ENCODE measurements at places on chromosomes 5 and 9. TPM values are rescaled to one million over a fixed set of nuclear protein-coding genes. Genes with fewer than 3 reads are reported as not detected.

- DNase-seq: no peak
Observed at GRCh38 chr9:13002740-13003139, 227.9 kb downstream of the LURAP1L start.

DNA sequence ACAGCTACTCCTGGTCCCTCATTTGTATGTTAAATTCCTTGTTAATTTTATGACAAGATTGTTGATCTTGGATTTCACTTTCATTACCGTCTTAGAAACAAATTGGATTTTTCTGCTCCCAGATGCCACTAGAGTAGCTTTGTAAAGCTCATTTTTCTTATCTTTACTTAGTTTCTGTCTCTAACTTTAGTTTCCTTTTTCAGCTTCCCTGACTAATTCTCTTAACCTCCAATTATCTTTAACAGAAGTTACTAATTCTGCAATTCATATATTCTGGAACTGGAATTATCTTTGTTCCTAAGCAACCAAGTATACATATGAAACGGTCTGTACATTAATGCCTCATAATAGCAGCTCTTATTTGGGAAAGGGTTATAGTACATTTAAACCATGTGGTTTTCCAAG is 16.7 kb downstream of the ITGA1 start:
- no peak for DNase-seq

- DNase-seq: no peak
Observed at GRCh38 chr9:115018547-115019435, 88.4 kb upstream of the TNFSF8 start.

Gene SLC36A2
- total RNA-seq: not detected

Gene SOHLH1
- total RNA-seq: not detected

Gene SPATA31A3
- 0.20 TPM for total RNA-seq

Gene ORM2
- total RNA-seq: not detected

Gene ENG
- 2.6 TPM for total RNA-seq

- DNase-seq: no peak
Observed at GRCh38 chr5:34803974-34804732, 34.8 kb upstream of the TTC23L start.

DNA sequence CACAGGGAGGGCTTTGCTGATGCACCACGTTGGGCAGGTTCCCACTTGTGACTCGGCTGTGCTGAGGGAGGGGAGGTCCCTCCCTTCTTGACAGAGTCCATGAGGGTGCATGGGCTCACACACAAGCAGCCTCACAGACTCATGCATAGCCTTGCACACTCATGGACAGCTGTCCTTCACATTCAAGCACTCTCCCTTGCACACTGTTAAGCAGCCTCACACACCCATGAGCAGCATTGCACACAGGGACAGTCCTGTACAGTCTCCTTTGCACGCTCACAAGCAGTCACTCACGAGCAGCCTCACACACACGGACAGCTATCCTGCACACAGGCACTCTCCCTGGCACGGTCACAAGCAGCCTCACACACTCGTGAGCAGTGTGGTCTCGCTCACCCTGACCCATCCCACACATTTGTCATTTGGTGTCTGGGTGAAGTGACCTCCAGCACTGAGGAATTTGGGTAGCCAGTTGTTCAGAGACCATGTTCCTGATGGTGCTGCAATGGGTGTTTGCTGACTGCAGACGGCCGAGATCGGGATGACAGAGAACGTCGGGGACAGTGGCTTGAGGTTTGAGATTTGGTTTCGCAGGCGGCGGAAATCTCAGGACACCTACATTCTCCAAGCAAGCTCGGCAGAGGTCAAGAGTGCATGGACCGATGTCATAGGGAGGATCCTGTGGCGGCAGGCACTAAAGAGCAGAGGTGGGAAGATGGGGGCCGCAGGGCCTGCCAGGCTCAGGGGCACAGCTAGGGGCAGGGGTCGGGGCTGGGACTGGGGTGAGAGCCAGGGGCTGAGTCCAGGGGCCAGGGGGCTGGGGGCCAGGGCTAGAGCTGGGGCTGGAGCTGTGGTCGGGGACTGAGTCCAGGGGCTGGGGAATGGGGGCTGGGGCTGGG is 17.7 kb upstream of the LRRC14B start:
- no peak for DNase-seq

GRCh38 chr5:169648725-169649310 is 11.7 kb downstream of the DOCK2 start:
- no peak for DNase-seq

Gene F12
- total RNA-seq: 3.1 TPM

GRCh38 chr5:113188436-113188835 is 211.8 kb downstream of the DCP2 start:
- DNase-seq: no peak

Gene SPOUT1
- total RNA-seq: 40.1 TPM

GRCh38 chr9:90287567-90288274 is 354.9 kb downstream of the DIRAS2 start:
- DNase-seq: peak; percentile 82

DNA sequence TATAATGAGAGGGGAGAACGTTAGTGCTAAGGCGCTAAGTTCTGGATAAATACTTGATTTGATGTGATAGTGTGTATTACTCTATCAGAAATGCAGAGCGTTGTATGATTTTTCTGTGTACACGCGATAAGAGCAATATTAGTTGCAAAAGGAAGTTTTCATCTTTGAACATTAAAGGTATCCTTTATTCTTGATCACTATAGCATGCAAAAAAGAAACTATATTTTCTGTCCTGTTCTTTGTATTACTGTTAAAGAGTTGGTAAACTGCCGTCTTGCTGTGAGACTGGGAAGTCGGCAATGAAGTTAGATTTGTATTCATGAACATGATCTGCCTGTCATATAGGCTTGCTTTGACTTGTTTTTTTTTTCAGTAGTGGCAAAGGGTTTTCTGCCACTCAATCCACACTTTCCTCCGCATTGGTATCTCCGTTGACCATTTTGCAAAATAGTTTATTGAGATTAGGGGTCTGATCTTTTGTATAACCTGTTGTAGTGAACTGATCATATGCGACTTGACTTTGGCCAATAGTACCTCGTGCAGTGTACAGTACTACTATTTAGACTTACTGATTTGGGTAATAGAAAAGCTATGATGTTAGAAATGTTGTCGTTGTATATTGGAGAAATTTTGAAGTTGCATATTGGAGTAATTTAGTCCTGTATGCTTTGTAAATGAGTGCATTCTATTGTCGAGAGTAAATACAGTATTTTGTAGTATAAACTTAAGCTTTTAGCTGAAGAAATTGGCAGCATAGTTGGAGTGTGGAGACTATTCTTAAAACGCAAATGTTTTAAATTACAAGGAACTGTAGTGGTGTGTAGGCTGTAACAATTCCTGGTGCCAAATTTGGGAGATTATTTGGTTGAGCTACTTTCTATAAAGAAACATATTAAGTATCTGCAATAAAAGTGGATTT is 1.7 kb downstream of the DENND4C start:
- DNase-seq: peak; percentile 54

GRCh38 chr5:1058083-1058945 is 49.7 kb downstream of the NKD2 start:
- no peak for DNase-seq

Gene GPR151
- total RNA-seq: not detected

DNA sequence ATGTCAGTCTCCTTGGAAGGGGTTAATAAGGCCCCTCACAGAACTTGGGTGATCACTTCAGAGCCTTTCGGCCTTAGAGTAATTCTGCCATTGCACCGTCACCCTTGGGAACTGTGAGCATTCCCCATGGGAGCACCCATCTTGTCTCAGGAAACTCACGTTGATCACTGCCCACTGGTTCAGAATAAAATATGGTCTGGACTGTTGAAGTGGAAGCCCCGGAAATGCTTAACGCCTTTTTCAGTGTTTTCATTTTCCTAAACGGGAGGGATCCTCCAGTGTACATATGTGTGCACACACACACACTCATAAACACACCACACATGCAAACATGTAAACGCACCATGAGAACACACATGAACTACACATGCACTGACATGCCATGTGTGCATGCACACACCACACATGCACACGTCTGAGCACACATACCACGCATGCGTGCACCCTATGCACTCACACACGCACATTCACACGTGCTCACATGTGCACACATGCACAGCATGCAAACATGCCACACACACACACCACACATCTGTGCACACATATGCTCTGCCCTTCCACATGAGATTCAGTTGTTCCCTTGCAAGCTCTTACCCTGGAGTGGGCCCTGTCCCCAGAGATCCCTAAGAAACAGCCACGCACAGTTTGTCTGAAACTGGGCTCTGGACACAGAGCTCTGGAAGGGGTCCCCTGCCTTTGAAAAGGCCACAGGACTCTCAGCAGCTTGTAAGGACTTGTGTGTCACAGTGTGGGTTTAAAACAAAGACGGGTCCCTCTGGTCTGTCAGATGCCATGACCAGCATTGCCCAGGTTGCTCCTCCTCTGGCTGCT is 17.0 kb downstream of the MRPL36 start:
- DNase-seq: no peak

DNA sequence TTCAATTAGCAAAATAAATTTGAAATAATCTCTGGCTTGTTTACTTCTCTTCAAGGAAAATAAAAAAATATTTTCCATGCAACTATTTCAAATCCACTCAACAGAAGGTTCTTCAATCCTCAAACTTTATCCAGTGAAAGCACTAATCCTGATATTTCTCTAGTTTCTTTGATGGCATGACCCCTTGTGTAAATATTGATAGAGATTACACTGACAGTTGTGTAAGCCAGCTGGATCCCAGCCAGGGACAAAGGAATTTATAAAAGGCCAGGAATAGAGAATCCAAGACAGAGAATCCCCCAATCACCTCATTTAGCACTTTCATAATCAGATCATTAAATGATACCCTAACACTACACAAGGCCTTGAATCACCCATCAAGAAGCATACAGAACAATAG is 135.2 kb downstream of the GNA14 start:
- DNase-seq: no peak

- no peak for DNase-seq
Observed at GRCh38 chr5:52895075-52895474, 94.1 kb upstream of the ITGA2 start.

- DNase-seq: no peak
Observed at GRCh38 chr9:78004478-78005229, 27.0 kb downstream of the GNAQ start.

Gene GBGT1
- total RNA-seq: not detected

DNA sequence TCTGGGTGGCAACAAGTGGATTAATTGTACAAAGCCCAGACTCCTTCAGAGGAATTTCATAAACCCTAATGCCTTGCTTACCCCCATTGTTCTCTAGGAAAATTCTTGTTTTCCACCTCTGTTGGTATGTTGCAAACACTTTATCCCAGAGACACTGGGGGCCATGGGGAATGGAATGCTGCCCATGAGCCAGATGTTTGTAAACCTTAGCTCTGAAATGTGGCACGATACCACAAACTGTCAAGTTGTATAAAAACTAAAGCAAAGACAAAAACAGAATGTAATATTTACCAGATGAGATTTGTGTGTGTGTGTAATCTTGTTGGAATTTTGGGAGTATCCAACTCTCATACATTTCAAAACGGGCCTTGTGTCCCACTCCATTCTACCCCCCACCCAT is 465.0 kb downstream of the EBF1 start:
- DNase-seq: no peak

Gene SMIM27
- 7.7 TPM for total RNA-seq

- DNase-seq: peak; percentile 79
Observed at GRCh38 chr5:151523335-151523734, 67.8 kb downstream of the FAT2 start.

- DNase-seq: no peak
Observed at GRCh38 chr9:137798142-137798541, 79.4 kb upstream of the CACNA1B start.

Gene MYMK
- not detected for total RNA-seq

Gene ECSCR
- total RNA-seq: 6.3 TPM

GRCh38 chr9:74666625-74667316 is 169.6 kb downstream of the RORB start:
- DNase-seq: no peak

Gene HK3
- total RNA-seq: not detected

Gene KIF20A
- total RNA-seq: 51.0 TPM

DNA sequence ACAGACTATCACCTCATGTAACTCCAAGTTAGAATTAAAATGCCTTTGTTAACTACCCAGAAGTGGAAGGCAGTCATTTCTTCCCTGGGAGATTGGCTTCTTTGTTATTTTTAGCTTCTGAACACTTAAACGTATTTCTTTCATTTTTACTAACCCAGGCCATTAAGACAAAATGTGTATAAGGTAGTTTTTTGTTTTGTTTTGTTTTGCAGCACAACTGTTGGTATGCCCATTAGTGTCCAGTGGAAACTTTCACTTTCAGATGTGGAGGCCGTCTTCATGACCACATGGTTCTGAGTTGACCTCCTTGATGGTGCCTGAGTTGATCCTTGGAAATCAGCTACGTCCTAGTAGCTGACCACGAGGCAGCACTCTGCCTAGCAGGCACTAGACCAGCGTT is 264.6 kb upstream of the ZNF608 start:
- DNase-seq: no peak

DNA sequence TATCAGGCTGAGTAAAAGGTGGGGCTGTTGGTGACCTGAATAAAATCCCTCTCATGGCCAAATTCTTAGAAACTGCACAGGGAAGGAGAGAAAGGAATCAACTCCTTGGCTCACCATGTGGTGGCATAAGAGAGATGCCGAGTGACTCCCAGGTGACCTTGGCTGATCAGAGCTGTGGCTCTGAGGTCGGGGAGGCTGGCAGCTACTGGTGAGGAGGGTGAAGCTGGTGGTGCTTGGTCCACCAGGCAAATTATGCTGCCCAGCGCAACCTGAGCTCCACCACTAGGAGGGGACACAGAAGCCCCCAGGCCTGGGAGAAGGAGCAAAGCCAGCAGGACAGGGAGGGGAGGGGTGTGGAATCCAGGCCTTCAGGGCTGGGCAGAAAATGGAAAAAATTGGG is 111.2 kb upstream of the IL12B start:
- peak; percentile 5 for DNase-seq

GRCh38 chr5:67200809-67201562 is 4.4 kb upstream of the CD180 start:
- no peak for DNase-seq

Gene PPP1R26
- 13.7 TPM for total RNA-seq

DNA sequence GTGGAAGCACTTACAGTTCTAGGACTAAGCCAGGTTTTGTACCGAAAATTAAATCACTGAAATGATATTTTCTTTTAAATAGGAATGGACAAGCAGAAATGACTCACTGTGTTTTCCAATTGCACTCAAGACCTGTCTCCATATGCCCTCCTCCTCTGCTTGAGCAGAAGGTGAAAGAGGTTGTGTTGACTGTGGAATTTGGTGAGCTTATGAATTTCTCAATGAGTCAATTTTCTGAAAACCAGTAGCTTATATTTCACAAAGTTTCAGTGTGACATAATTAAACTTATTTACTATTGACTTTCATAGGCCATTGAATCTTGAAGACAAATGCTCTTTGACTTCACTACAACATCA is 249.9 kb downstream of the NPR3 start:
- DNase-seq: no peak

DNA sequence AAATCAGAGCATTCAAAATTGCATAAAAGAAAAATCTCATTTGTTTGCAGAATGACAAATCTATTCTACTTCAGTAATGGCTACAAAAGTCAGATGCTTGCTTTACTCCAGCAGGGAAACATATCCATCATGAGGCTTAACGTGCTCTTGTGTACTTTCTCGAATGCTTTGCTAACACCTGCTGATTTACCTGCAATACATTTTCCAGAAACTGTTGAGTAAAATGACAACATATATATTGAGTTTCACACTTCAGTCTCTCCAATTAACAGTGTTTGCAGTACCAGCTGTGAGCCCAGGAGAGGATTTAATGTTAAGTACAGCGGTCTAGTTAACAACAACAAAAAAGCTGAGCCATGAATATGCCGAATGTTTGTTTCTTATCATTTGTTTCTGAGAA is 391.5 kb upstream of the SMC2 start:
- no peak for DNase-seq

Gene ZBED3
- 10.9 TPM for total RNA-seq

Gene DPYSL3
- not detected for total RNA-seq

Gene GLRA1
- total RNA-seq: not detected

Gene TMEM174
- not detected for total RNA-seq

Data from G401 (cell line).